HFF-Myc (cell line): ENCODE measurements at places on chromosomes 7 and 10.

- DNase-seq, result no peak
Measured at GRCh38 chr7:103075337-103075918, 488 bp downstream of the ARMC10 start.

- DNase-seq, result no peak
Measured at GRCh38 chr7:91326516-91327199, 62.4 kb downstream of the FZD1 start.

DNA sequence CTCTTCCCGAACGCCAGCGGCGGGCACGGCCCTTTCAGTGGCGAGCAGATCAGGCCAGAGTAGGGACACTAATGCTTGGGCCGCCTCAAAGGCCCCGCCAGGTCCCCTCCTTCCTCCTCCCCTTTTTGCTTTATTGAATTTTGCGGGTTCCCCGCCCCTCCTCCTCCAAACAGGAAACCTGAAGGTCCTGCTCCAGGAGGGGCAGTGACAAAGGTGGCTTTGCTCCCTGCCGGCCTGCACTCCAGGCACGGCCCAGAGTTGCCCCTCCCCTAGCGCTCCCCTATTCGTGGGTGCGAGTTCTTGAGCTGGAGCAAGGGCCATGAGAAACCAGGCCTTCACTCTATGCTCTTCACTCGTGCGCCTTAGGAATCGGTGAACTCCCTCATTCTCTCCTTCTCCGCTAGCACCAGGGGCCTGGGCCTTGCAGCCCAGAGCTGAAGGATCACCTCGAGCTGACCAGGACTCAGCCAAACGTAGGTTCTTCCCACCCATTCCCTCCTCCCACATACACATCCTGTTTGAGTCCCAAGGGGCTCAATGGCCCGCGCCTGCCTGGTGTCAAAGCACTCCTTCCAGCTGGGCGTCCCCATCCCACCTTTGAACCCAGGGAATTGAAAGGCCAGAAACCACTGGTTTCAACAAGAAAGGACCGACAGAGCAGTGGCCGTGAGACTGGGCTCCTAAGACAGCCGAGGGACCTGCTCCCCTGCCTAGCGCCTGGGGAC, 619 bp upstream of the HOXA6 start:
- DNase-seq, result no peak

- DNase-seq, result no peak
Measured at GRCh38 chr7:71560354-71560995, 428.5 kb downstream of the GALNT17 start.
